Choroid plexus epithelial cell (primary cell): ENCODE measurements at places on chromosomes 4 and X.
A peak's percentile ranks its signal among the peaks of the same experiment; 100 is the strongest.

DNA sequence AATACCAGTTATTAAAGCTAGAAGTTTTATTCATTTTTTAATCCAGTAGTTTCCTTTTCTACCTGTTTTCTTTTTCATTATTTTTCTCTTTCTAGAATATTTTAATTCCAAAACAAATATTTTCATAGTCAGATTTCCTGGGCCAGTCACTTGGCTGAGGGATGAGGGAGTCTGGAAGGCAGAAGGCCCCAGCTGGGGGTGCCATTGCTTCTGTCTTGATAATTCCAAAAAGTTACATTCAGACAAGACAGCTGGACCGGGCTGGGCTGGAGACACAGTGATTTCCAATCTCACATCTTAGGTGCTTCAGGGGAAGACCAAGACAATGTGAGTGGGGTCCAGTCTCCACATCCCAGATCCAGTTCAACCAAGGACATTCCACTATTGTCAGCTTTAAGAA is 263.5 kb downstream of the TMA16 start:
- DNase-seq = no peak

DNA sequence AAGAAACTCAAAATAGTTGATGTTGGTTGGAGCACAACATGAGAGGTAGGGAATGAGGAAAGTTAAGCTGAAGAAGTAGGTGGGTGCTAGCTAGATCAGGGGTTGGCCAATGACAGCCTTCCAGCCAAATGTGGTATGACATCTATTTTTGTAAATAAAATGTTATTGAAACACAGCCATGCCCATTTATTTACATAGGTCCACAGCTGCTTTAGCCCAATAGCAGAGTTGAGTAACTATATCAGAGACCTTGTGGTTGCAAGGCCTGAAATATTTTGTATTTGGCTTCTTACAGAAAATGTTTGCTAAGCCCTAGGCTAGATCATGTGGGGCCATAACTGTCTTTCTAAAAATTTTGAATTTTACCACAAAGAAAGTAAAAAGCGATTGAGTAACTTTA is 234.9 kb upstream of the CTSO start:
- DNase-seq = peak; percentile 28

DNA sequence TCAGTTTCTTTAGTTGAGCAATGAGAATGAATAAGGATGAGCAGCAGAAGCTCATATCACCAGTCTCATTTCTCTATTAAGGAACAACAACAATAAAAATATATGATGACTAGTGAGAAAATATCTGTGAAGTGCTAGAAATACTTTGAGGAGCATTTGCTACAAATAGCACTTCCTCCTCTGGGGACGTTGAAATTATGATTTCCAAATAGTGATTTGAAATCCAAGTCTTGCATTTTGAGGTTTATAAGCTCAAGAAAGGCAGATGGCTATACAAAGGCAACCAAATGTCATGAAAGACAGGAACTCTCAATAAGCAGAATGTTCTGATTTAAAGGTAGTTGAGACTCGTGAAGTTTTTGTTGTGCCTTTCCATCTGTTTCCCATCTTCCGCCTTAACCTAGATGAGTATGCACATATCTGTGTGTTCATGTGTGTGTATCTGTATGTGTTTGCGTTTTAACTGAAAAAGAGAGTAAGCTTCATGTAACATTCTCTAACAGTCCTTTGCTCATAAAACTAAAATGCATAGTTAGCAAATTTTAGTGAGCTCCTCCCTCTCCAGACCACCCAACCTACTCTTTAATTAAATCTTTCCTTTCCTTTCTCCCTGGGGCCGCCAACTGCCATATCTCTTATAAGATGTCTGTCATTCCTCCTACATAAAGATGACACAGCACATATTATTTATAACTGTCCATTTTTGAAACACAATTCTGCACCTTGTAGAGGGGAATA is 222.6 kb upstream of the RASGEF1B start:
- no peak for DNase-seq

GRCh38 chr4:151099229-151099975 is at the start of gene RPS3A:
RPS3A (plus strand) TSS chr4:151099628; CDS start chr4:151099653, 25 bp downstream.
- peak; percentile 99 for DNase-seq

- no peak for DNase-seq
Measured at GRCh38 chr4:90084967-90085295, 42.3 kb upstream of the CCSER1 start.

DNA sequence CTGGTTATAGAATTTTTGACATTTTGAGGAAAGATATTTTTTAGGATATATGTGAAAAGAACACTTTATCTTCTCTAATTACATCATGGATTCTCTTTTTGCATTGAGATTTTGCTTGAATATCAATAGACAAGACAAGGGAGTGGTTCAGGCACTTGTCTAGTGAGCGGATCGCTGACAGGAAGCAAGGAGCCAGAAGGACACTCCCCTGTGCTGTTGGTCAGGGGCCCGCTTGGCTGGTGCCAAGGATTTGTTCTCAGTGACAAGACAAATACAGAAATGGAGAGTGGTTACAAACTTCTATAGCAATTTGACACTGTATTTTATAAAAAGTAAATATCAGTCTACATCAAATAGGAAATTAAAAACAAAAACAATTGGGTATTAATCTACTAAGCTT is 60.0 kb downstream of the SLC9B1 start:
- DNase-seq = no peak

- DNase-seq = no peak
Measured at GRCh38 chr4:28358606-28359005, 1498.0 kb downstream of the STIM2 start.

GRCh38 chrX:82666355-82666754 is 841.7 kb upstream of the POU3F4 start:
- DNase-seq = no peak

- peak; percentile 65 for DNase-seq
Measured at GRCh38 chrX:124098089-124098488, 136.6 kb downstream of the STAG2 start.

- DNase-seq = no peak
Measured at GRCh38 chr4:79561751-79562150, 153.7 kb upstream of the GK2 start.

DNA sequence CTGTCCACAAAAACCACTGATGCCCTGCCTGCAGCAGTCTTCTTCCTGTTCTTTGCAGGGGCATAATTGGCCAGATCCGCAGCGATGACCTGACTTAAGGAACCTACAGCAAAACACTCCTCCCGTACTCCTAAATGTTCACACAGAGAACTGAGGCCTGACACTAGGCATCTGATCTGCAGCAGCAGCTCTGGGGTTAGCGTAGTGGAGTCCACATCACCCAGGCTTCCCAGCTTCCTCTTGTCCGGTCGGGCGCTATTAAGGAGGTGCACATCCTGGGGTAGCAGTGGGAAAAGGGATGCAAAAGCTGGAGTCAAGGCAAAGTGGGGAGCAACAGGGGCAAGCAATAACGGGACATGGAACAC is 758 bp downstream of the SCFD2 start:
- peak; percentile 20 for DNase-seq

GRCh38 chrX:139734996-139735395 is 27.0 kb upstream of the MCF2 start:
- no peak for DNase-seq

DNA sequence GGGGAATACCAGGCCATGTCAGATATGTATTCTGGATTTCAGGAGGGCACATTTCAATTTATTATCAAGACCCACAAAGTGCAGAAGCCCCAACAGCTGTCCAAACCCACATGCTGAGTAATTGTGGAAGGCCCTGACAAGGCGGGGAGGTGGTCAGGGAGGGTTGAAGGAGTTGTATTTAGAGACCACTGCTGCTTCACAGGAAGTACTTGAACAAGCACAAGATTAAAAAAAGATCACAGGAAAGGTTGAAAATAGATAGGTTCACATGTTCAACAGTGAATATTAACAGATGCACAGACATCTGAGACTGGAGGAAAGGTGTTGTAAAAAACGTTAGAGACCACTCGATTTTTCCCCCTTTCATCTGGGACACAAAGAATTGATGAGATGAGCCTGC is 17.9 kb downstream of the ATP8A1 start:
- no peak for DNase-seq

DNA sequence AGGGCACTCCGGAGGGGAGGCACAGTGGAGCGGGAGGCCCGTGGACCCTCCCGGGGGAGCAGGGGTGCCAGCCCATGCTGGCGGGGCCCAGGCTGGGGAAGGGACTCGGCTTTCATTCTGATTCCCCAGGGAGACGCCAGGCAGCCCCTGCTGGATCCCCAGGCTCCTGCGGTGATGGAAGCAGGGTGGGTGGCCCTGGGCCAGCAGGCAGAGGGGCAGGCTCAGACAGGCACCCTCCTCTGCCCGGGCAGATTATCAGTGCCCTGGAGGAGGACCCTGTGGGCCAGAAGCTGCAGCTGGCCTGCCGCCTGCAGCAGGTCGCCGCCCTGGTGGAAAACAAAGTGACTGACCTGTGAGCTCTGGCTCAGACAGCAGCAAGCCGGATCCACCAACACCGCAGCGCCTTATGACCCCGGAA is 2.1 kb upstream of the SRPK3 start:
- no peak for DNase-seq

GRCh38 chr4:107870916-107871786 is 46.4 kb downstream of the SGMS2 start:
- peak; percentile 46 for DNase-seq

- DNase-seq = peak; percentile 30
Measured at GRCh38 chr4:174461466-174462106, 60.7 kb downstream of the HPGD start.

- DNase-seq = no peak
Measured at GRCh38 chr4:184645904-184646610, 3.2 kb downstream of the CASP3 start.

GRCh38 chr4:150664935-150665334 is 83.0 kb downstream of the MAB21L2 start:
- peak; percentile 46 for DNase-seq

- peak; percentile 65 for DNase-seq
Measured at GRCh38 chrX:154010330-154011087, 9.2 kb downstream of the IRAK1 start.

DNA sequence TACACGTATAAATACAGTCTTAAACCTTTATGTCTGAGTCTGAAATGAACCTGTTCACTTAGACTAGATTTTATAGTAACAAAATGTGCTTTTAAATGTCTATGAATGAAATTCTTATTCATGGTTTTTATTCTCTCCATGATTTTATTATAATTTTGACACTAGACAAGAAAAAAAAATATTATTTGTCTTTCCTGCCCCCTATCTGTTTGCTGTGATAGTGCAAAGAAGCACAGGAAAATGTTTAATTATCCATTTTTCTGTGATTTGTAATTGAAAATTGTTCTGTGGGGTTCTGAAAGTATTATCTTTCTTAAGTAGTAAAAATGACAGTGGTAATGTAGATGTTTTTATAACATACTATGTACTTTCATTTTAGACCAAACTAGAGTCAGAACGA is 52.0 kb downstream of the INTS6L start:
- DNase-seq = peak; percentile 10

GRCh38 chrX:136390921-136391320 is 90.2 kb downstream of the ADGRG4 start:
- no peak for DNase-seq

DNA sequence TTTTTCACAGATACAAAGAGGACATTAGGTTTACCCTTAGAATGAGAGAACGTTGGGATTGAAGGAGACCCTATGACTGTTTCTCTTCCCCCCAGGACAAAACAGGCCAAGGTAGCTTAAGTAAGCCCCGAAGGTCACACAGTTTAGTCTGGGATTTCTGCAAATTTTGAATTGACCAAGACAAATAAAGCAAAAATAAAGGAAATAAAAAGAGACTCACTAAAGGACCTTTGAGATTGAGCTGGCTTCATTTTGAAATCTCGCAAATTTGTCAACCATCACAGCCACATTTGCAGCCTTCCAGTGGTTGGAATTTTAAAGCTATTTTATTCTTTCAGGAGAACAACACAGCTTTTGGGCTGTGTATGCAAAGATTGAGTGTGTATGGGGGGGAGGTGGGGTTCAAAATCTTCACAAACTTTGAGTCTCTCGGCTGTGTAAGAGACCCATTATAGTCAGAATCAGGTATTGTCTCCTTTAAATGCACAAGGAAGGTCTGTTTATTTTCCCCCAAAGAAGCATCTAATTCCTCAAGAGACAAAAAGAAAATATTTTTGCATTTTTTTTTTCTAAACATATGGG is 4.2 kb downstream of the TMSB4X start:
- DNase-seq = peak; percentile 87

DNA sequence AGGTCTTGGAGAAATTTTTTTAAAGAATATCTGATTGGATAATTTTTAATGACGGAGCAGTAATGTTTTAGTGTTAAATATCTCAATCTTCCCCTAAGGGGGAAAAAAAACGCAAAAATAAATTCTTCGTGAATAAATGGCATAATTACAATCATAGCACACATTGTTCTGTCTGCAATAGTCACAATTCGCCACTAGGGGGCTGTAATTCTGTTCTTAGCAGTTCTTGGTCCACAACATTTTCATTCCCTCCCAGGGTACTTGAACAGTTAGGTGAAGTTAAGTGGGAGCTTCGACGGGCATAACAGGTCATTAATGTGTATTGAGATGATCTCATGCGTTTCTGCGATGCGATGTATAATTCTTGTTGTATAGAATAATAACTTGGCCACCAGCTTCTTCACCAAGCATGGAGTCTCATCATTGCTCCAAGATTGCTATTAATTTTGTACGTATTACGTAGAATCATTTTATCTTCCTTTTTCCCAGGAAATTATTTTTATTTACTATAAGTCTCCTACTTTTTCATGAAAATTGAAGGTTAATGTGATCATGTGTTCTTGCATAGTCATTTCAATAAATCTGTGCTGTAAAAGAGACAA is 27.2 kb downstream of the HTR2C start:
- DNase-seq = peak; percentile 61

DNA sequence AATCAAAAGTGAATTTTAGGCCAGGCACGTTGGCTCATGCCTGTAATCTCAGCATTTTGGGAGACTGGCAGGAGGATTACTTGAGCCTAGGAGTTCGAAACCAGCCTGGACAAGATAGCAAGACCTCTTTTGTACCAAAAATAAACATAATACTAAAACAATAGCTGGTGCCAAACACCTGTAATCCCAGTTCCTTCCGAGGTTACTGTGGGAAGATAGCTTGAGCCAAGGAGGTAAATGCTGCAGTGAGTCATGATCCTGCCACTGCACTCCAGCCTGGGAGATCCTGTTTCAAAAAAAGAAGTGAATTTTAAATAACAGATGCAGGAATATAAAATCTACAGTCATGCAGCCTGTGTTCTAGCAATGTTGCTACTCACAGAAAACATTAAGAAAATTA is 488.3 kb downstream of the PPARGC1A start:
- DNase-seq = no peak

DNA sequence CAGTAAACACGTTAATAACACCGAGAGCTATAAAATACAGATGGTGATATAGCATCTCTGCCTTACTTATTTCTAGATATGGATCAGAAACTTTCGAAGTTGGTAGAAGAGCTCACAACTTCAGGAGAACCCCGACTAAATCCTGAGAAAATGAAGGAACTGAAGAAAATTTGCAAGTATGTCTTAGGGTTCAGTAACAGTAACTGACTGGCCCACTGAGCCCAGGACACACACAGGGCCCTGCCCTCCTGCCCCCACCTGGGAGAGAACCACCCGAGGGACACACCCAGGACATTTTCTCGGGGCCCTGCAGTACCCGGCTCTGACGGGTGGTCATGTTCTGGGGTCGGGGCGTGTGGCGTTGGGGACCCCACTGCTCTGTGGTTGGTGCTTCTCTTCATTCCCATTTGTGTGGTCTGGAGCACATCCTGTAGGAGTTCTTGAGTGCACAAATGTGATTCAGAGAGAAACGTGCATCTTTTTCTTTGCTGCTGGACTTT is 1.1 kb downstream of the UVSSA start:
- no peak for DNase-seq
